Left colon (tissue), 2 donors: ENCODE measurements at places on chromosomes 1 and 21. TPM values are rescaled to one million over a fixed set of nuclear protein-coding genes. Genes with fewer than 3 reads are reported as not detected.

Gene WDR64
- 0.24 TPM for total RNA-seq

Gene RERE
- 102 TPM for total RNA-seq

Gene TMEM240
- total RNA-seq = 2.6 TPM

Gene RGS7
- total RNA-seq = 0.11 TPM

Gene ADARB1
- 12.4 TPM for total RNA-seq

Gene CD164L2
- 0.47 TPM for total RNA-seq

Gene BPNT1
- total RNA-seq = 57.4 TPM

Gene PTCH2
- 0.47 TPM for total RNA-seq

Gene IL12RB2
- total RNA-seq = 0.82 TPM

Gene PINK1
- 127 TPM for total RNA-seq

Gene PCBP3
- total RNA-seq = 2.3 TPM

Gene LCK
- 4.2 TPM for total RNA-seq

Gene CHODL
- 0.53 TPM for total RNA-seq

Gene SCYL3
- 14.7 TPM for total RNA-seq

Gene SLC45A3
- 19.5 TPM for total RNA-seq

Gene SHISA4
- total RNA-seq = 2.6 TPM

Gene FAM167B
- total RNA-seq = 2.8 TPM

Gene HNRNPR
- 78.8 TPM for total RNA-seq

Gene OLFM3
- total RNA-seq = 0.39 TPM

Gene TMEM269
- 1.6 TPM for total RNA-seq

Gene PGLYRP4
- total RNA-seq = not detected

Gene ANGPTL3
- total RNA-seq = not detected

Gene PPP1R8
- total RNA-seq = 27.1 TPM

Gene PFDN2
- total RNA-seq = 38.2 TPM

Gene FLG
- total RNA-seq = not detected

Gene FTCD
- total RNA-seq = 0.22 TPM

Gene IL10
- 1.1 TPM for total RNA-seq

Gene HSD17B7
- 32.0 TPM for total RNA-seq

Gene TLR5
- total RNA-seq = 3.5 TPM

Gene ERG
- total RNA-seq = 5.0 TPM

Gene CDC14A
- total RNA-seq = 19.1 TPM

Gene ZC3H11A
- total RNA-seq = 71.9 TPM
